ENCODE measurements at places on chromosomes 12 and 14.

GRCh38 chr12:93373961-93374656 is 3.6 kb upstream of the NUDT4 start:
- peak; percentile 52 for DNase-seq

GRCh38 chr12:20513189-20513588 is 144.9 kb downstream of the PDE3A start:
- DNase-seq, result no peak

DNA sequence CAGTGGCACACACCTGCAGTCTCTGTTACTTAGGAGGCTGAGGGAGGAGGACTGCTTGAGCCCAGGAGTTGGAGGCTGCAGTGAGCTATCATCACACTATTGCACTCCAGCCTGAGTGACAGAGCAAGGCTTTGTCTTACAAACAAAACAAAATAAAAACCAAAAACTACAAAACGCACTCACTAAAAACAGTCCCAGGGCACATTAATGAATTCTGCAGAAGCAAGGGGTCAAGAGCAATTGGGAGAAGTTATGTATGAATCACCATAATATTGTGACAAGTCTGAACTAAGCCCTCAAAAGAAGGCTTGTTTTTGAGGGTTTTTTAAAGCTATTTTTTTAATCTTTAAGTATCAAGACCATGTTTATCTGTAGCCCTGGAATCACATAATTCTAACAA is 201.1 kb downstream of the MED13L start:
- no peak for DNase-seq

DNA sequence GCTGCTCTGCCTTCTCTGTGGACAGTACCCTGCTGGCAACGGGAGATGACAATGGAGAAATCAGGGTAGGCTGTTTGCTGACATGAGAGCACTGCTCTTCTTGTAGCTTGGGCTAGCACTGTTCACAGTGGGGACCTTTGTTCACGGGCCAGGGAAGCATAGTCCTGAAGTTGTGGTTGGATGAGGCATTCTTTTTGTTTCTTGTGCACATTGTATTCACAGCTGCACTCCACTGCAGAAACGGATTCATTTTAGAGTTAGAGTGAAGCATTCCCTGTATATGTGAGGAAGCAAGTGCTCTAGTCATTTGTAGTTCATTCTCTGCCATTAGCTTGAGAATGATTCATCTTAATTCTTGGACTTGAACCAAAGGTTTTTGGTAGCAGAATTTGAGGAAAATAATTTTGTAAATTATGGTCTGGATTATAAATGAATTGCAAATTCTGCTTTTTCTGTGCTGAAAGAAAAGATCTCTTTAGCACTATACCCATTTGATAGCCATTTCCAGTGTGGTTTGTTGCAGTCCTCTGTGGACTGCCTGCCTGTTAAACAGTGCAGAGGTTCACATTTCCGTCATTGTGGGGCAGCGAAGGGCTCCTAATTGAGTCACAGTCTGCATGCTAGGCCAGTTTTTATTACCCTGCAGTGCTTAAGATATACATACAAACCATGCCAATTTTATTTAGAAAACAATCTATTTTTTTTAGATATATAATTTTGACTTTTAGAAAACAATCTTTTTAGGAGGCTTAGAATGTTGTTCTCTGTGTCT is 80.6 kb downstream of the APAF1 start:
- DNase-seq, result peak; percentile 60

DNA sequence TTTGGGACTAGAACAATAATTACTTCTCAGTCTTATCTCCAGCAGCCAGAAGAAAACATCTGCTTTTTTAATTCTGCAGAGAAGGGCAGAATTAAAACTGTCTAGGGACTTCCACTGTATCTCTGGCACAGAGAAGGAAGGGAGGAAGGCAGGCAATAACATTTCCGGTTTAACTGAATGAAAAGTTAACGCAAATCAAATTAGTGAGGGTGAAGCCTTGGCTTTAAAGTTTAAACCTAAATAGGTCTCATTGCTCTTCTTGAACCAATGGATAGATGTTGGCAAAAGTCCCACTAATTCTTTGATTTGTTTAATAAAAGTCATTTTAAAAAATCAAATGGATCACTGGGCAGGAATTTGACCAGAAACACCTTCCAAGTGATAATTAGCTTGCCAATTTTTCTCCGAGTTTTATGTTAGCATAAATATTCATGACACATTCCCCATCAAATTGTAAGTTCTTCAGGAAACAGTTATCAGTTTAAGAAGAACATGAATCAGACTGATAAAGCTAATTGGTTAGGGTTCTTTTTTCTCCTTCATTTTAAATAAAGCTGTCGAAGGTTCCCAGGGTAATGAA is 181.9 kb downstream of the SLC15A5 start:
- DNase-seq, result no peak

GRCh38 chr14:85054178-85054577 is 475.8 kb upstream of the FLRT2 start:
- no peak for DNase-seq

GRCh38 chr14:67881225-67881624 is 61.6 kb downstream of the RAD51B start:
- DNase-seq, result no peak

- DNase-seq, result no peak
Observed at GRCh38 chr12:14886271-14886670, 617 bp upstream of the MGP start.

DNA sequence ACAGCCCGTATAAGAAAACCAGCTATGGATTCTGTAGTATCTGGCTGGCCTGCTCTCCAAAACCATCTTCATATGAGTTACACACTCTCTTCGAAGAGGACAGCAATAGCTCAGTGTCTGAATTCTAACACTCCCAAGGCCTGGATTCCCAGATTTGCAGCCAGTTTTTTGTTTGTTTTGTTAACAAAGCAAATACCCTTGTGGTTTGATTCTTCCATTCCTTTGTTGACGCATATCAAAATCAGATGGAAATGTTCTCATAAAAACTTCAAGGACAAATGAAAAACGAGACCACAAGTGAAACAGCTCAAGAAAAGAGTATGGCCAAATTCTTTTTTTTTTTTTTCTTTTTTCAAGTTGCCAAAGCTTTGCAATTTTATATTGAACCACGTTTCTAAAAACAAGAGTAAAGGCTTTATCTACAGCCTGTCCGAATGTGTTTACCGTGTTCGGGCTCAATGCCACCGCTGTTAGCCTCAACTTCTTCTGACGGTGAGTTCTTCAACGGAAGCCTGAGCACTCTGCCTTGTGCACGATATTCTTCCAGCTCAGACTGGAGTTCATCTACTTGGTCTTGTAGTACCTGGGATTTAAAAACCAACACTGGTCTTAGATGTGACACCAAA is 67.5 kb downstream of the NIN start:
- no peak for DNase-seq

DNA sequence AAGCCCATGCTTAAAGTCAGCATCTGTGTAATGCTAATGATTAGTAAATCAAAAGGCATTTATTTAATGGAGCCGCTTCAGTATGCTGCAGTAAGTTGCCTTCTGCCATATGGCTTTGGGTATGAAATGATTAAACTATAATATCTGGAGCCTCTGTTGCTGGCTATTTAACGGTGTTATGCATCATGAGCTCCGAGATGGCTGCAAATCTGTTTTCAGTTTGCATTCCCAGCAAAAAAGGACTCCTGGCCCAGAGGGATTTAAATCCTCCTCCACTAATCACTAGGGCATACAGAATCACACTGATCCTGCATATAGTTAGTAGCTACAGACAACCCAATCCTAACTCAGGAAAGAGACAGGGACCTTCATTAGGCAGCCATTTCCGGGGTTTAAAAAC is 171.5 kb upstream of the EEA1 start:
- DNase-seq, result no peak

DNA sequence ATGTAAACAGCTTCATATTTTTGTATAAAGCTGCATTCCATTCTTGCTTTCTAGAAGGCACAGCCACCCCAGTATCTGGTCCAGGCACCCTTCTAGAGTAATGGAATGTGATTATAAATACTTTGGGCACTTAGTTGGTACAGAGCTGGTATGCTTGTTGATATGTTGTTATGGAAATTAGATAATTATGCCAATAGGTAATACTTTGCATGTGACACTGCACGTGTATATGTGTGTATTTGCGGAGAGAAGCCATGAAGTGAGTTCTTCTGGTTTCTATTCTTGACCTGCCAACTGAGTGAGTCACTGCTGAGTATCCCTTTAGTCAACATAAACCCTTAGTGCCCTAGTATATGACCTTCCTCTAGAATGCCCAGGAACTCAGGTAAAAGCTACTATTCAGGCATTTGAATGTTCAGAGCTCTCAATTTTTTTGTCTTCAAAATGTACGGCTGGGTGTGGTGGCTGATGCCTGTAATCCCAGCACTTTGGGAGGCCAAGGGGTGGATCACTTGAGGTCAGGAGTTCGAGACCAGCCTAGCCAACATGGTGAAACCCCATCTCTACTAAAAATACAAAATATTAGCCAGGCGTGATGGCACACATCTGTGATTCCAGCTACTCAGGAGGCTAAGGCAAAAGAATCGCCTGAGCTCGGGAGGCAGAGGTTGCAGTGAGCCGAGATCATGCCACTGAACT is 6.2 kb upstream of the TCP11L2 start:
- DNase-seq, result no peak
